Mucosa of gallbladder (tissue), 1 donor: ENCODE measurements at places on chromosomes 13 and 19. TPM values are rescaled to one million over a fixed set of nuclear protein-coding genes. Genes with fewer than 3 reads are reported as not detected.

GRCh38 chr13:51154029-51154555 is 43.0 kb upstream of the C13orf42 start:
- no peak for DNase-seq

Gene PLVAP
- 166 TPM for total RNA-seq

GRCh38 chr13:76250211-76250610 is 614.1 kb downstream of the LMO7 start:
- no peak for DNase-seq

GRCh38 chr13:23623394-23623793 is 53.2 kb downstream of the TNFRSF19 start:
- DNase-seq: no peak

GRCh38 chr13:111099290-111099689 is 15.8 kb upstream of the ARHGEF7 start:
- no peak for DNase-seq

DNA sequence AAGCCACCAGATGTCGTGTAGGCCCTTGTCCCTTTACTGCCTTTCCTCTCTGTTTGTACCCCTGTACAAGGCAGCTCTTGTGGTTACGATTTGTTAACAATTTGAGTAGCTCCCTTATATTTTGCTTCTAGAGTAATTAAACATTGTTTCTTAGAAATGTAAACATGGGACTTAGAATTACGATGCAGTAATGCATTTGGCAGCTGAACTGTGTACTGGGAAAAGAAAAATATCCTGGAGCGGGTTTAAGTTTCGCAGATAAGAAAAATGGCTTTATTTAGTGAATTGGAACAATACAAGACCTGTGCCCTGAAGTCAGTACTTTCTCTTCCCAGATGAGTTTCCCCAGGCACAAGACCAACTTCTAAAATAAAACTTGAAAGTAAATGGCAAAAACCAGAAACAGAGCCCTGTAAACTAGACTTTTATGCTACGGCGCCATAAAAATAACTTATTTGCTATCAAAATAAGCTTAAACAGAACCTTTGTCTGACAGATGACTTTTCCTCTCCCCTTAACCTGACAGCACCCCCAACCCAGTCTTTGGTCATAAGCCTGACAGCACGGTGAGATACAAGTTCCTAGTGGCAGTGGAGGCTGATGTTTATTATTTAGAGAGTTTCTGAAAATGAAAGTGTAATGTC is 63.0 kb downstream of the LRCH1 start:
- no peak for DNase-seq

- no peak for DNase-seq
Measured at GRCh38 chr13:59774491-59774971, 389.2 kb downstream of the DIAPH3 start.

DNA sequence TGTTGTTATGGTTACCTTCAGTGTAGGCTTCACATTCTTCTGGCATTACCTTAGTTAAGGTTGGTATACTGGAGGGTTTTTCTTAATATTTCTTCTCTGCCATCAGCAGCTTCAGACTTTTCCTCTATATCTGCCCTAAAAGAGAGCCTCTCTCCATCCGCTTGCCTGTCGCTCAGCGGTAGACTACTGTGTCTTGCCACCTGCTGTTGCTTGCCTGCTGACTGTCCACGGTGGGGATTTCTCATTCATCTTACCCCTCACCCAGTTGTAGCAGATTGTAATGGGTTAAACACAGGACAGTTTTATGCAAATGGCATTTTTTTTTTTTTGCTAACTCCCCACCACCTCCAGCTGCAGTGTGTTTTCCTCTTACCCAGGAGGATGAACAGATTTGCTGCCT is 577.2 kb downstream of the SLITRK5 start:
- DNase-seq: no peak

Gene SH2D3A
- 28.2 TPM for total RNA-seq

- no peak for DNase-seq
Measured at GRCh38 chr19:9885077-9885552, 50.0 kb downstream of the PIN1 start.

- DNase-seq: no peak
Measured at GRCh38 chr13:89496478-89496877, 1825.3 kb downstream of the SLITRK5 start.

- no peak for DNase-seq
Measured at GRCh38 chr13:20411638-20412342, 113.9 kb downstream of the CRYL1 start.

- DNase-seq: no peak
Measured at GRCh38 chr19:45739498-45740439, 6.5 kb downstream of the MEIOSIN start.

- no peak for DNase-seq
Measured at GRCh38 chr19:15354566-15355296, 22.4 kb upstream of the BRD4 start.

Gene ZNF284
- 3.7 TPM for total RNA-seq

DNA sequence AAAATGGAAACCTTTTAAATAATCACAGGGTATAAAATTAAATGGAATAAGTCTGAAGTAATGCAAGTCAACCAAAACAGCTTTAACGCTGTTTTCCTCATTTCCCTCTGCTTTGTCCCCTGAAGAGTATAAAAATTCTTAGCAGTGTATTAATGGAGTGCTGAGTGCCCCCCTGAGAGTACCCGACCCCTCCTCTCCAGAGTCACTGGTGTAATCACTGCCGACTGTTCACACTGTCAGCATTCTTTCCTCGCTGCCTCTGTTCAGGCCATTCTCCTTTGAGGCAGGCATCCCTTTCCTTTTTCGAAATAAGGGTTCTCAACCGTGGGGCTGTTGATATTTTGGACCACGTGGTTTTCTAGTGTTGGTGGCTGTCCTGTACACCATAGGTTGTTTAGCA is 146.9 kb upstream of the SLC10A2 start:
- no peak for DNase-seq

DNA sequence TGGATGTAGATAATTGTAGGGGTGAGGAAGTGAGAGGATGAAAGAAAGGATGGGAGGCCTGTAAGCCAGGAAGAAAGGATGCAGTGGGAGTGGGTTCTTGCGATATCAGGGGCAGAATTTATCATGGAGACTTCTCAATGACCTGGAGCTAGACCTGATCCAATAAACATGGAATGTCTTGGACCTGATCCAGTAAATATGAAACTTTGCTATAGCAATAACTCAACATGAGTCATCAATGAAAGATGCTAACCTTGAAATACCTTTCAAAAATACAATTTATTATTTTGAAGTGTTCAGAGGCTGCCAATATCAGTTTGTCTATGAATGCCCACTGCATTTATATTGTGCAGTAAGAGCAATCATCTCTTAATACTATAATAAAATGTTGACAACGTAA is 279.5 kb downstream of the POU4F1 start:
- no peak for DNase-seq

- DNase-seq: no peak
Measured at GRCh38 chr19:48925240-48925843, 8.2 kb upstream of the DHDH start.

Gene SIAH3
- 0.06 TPM for total RNA-seq

Gene ZNF541
- total RNA-seq: 1.2 TPM

Gene PRR19
- total RNA-seq: 0.75 TPM
